ENCODE measurements at places on chromosomes 5 and 9.
A peak's percentile ranks its signal among the peaks of the same experiment; 100 is the strongest.

GRCh38 chr9:18596920-18597319, 123.0 kb downstream of the ADAMTSL1 start:
- DNase-seq: peak; percentile 23

DNA sequence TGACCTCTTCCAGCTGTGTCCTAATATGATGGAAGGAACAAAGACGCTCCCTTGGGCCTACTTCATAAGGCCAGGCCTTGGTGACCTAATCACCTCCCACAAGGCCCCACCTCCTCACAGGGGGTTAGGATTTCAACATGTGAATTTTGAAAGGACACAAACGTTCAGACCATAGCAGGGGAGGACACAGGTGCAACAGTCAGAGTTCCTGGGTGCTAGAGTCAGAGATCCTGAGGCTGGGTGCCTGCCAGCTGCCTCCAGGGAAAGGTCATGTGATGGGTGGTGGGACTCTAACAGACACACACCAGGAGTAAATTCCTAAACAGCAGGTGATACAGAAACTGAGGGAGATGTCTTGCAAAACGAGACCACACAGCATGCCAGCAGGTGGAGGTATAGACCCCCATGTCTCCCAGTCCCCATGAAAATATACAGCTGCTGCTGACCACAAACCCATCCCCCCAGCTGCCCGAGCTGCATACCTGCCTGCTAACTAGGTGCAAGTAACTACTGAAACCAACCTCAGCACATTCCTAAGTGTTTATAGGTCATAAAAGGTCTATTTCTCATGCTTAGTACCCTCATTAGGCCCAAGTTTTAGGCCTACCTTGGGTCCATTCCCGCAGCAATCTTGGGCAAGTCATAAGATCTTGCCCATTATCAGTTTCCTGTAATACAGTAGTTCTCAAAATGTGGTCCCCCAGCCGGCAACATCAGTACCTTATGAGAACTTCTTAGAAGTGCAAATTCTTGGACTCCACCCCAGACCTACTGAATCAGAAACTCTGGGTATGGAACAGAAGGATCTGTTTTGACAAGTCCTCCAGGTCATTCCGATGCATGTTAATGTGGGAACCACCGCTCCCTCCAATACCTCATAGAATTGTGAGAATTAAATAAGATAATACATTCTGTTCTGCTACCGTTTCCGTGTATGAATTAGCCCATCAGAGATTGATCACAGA, 245.3 kb downstream of the ENC1 start:
- DNase-seq: no peak

DNA sequence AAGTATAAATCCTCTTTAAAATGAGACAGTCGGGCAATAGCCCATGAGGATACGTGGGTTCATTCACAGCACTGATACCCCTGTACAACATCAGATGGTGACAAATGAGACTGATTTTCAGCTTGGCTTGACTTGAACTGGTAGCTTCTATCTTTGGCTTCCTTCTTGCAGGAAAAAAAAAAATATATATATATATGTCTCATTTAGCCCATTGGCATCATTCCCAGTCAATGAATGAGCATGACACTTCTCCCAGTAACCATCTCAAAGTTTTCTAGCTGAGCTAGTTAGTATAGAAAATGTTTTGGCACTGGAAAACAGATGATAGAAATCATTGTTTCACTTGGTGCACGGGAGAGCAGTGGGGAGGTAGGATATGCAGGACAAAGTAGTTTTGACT, 222.5 kb upstream of the TAS2R1 start:
- no peak for DNase-seq

GRCh38 chr5:98783051-98783649, 9.7 kb downstream of the RGMB start:
- DNase-seq: no peak

GRCh38 chr5:152527358-152528052, 122.4 kb upstream of the NMUR2 start:
- DNase-seq: no peak

DNA sequence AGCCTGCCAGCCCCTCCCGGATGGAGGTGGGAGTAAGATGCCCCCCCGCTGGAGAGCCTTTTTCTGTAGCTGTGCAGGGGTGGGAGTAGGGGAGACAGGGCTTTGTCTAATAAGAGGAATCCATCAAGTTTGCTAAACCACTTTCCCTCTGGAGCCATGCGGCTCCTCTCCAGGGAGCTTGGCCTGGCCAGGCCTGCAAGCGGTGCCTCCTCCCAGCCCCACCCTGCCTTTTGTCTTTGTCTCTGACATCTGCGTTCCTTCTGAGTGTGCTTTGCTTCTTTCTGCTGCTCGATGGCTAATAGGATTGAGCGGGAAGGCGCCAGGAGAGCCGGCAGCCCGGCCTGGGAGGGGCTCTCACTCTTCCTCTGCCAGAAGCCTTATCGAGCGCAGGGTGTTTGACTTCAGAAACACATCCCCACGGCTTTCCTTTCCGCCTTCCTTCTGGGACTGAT, 26.7 kb upstream of the FCN1 start:
- DNase-seq: no peak

DNA sequence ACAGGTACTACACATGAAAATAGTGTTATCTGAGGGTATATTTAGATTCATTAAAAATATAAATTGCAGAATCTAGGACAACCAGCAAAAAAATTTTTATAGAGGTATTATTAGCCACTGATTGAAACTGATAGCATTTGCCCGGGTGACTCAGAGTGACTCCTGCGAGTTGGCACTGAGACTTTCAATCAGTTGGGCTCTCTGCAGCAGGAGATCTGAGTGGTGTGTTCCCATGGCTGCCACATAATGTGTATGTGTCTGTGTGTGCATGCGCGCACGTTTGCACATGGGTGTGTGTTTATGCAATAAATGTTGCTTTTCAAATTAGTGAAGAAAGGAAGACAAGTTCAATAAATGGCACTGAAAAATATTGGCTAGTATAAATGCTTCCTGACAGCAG, 100.1 kb upstream of the MRPS30 start:
- DNase-seq: no peak

DNA sequence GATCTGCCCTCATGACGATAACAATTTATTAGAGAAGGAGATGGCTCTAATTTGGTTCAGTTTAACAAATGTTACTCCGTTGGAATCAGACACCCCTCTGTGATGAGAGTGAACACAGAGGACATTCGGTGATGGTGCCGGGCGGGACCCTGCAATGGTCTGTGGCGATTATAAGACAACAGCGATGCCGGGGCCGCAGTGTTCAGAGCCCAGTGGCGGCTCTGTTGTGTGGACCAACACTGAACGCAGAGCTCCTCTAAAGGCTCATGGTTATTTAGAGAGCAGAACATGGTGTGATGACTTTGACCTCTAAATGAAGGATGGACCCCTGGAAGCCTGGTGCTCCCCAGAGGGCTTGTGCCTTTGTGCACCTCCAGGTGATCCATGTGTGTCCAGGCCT, 21.2 kb downstream of the UBE2QL1 start:
- DNase-seq: no peak

- no peak for DNase-seq
Measured at GRCh38 chr9:123053046-123053445, 19.6 kb downstream of the GPR21 start.

GRCh38 chr5:103532086-103532734, 30.4 kb downstream of the NUDT12 start:
- no peak for DNase-seq

DNA sequence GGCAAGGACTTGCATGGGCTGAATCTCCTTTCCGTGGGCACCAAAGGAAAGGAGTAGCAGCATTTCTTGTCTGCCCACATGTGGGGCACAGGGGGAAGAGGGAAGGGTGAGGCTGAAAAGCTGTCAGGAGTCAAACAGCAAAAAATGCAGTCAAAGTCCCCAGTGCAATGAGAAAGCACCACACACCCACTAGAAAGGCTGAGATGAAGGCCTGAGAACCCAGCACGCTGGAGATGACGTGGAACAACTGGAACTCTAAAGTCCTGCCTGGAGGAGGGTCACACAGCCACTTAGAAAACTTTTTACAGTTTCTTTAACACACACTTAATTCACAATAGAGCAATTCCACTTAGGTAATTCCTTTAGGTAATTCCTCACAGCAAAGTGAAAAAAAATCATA, 94.6 kb upstream of the IGFBPL1 start:
- DNase-seq: no peak

- DNase-seq: no peak
Measured at GRCh38 chr5:124436294-124436693, 310.1 kb downstream of the ZNF608 start.

DNA sequence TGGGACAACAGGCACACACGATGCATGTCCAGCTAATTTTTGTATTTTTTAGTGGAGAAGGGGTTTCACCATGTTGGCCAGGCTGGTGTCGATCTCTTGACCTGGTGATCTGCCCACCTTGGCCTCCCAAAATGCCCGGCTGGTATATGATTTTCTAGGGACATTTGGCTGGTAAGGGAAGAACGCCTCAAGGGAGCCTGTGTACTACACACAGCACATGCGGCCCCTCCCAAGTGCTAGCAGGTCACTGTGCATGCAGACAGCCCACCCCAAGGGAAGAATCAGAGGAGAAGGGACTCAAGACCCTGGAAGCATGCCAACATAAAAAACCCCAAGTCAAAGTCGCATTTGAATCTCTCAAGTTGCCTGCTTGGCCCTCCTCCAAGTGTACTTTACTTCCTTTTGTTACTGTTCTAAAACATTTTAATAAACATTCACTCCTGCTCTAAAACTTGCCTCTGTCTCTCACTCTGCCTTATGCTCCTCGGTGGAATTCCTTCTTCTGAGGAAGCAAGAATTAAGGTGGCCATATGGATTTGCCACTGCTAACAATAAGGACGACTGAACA, 24.3 kb upstream of the OTULINL start:
- no peak for DNase-seq

GRCh38 chr9:22469928-22470544, 23.4 kb downstream of the DMRTA1 start:
- peak; percentile 10 for DNase-seq

- no peak for DNase-seq
Measured at GRCh38 chr5:16784843-16785791, 151.0 kb downstream of the MYO10 start.

- DNase-seq: no peak
Measured at GRCh38 chr5:6659941-6660684, 26.9 kb downstream of the SRD5A1 start.
